ENCODE measurements at places on chromosomes 11 and 22.
A peak's percentile ranks its signal among the peaks of the same experiment; 100 is the strongest.

DNA sequence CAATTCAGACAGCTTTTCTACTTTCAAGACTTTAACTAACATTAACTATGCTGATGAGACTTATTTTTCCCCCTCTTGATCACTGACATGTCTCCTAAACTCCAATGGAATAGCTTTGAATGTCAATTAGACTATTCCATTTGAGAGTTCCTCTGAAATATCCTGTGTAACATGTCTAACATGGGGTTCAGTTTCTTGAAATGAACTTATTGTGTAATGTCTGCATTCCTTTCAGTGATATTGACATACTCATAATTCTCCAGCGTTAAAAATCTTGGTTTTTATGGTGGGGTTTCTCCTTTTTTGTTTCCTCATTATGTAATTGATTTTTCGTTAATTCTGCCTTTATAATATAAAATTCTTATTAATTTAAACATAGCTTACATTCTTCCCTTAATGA is 37.7 kb upstream of the SPTBN2 start:
- no peak for DNase-seq

GRCh38 chr11:33941637-33942160 is 49.8 kb upstream of the LMO2 start:
- DNase-seq, result no peak

GRCh38 chr11:10657308-10658271 is 36.0 kb downstream of the IRAG1 start:
- no peak for DNase-seq

- DNase-seq, result peak; percentile 75
Measured at GRCh38 chr11:72683782-72684200, 9.6 kb upstream of the PDE2A start.

DNA sequence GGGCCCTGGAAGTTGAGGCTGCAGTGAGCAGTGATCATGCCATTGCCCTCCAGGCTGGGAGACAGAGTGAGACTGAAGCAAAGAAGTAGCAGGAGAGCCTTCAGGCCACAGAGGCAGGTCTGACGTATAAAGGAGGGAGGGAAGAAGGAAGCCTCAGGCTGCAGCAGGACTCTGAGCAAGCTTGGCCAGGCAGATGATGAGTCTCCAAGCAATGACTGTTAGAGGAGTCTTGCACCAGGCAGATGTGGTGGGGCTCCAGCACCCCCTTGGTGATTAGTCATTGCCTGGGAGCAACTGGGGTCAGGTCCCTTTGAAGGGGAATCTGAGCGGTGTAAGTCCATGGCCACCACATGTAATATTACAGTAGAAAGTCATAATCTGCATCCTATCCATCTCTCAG is 36.6 kb upstream of the NFAM1 start:
- DNase-seq, result no peak

DNA sequence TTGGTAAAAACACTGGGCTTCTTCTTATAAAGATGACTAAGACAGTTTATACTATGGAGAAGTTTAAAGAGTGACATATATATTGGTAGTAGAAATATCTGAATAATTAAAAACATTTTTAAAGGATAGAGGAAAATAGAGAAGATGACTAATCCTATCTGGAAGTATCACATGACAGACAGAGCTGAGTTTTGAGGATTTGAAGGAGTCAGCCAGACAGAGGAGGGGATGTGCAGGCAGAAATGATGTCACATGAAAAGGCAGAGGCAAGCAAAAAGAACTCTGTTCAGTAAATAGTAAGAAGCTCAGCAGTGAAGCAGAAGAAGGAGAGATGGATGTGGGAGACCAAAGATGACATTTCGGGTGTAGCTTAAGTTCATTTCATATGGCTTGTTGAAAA is 1.6 kb downstream of the OR10A2 start:
- no peak for DNase-seq

DNA sequence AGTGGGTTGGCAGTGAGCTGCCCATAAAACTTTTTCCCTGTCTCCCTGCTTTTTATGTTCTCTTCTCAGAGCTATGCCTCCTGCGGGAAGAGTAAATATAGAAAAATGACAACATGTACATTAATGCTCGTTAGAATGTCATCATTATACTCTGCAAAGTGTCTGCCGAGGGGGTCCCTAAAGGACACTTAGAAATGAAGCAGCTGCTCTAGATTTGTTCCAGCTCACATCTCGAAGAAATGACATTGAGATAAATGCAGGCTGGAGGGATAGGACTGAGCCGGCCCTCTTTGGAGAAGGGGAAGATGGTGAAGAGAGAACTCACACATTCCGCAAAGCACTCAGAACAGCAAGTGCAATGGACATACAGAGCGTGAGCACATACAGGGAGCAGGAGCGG is 240.0 kb downstream of the NXPE2 start:
- DNase-seq, result no peak

- no peak for DNase-seq
Measured at GRCh38 chr11:10654811-10655150, 38.8 kb downstream of the IRAG1 start.

DNA sequence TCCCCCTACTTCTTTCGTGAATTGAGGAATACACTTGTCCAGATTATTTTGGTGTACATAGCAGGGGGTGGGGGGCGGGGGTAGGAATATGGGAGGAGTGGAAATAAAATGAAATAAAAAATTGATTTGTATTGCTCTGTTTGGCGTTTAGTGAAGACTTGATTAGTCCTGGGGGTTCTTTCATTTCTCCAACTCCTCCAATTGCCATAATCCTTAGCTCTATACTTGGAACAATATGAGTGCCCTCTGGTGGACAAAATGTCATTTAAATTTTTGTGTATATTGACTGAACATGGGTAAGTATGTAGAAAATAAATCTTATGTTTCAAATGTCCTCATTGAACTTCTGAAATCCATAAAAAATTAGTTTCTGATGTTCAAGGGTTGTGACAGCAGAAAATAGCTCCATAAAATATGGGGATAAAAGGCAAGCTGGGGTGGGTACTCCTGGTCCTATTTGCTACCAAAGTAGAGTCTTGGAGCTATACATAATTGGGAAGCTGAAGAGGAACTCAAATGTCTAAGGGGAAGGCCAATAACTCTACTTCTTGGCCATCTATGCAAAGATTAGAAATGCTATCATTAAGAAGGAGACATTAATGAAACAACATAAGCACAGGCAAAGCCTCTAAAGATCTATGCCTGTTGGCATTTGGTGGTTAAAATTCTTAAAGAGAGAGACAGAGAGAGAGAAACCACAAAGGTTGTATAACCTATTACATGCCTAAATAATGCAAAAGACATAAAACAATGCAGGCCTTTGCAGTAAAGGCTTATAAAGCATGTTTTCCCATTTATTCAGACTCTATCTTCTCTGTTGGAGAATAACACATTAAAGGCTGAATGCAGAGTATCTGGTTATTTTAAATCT is 421.6 kb downstream of the METTL15 start:
- DNase-seq, result peak; percentile 14

- peak; percentile 26 for DNase-seq
Measured at GRCh38 chr22:49087198-49087597, 740.5 kb downstream of the BRD1 start.

- no peak for DNase-seq
Measured at GRCh38 chr11:90241414-90241813, 18.6 kb upstream of the CHORDC1 start.

DNA sequence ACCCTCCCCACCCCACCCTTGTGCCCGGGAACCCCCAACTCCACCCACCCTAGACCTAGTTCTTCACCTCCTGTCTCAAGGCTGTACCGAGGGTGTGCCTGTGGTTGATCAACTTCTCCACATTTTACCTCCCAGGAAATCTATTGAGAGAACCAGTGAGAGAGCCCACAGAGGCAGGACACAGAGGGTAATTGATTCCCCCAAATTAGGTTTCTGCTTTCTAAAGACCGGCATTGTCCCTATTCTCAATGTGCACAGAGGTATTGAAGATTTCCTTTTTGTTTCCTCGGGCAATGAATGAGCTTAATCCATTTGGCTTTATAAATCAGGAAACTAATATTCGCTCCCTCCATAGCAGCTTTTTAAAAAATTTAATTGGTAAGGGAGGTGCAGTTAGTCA is 6.0 kb upstream of the LMO1 start:
- no peak for DNase-seq
